Right hindlimb (tissue), 1 donor: ENCODE measurements at places on chromosomes 16 and 17.

GRCh38 chr16:2089706-2090480, 42.1 kb downstream of the TSC2 start:
- peak; percentile 55 for DNase-seq

- DNase-seq = no peak
Measured at GRCh38 chr17:57296231-57296630, 39.9 kb downstream of the MSI2 start.

- DNase-seq = no peak
Measured at GRCh38 chr17:79997011-79997660, 38.5 kb downstream of the TBC1D16 start.

DNA sequence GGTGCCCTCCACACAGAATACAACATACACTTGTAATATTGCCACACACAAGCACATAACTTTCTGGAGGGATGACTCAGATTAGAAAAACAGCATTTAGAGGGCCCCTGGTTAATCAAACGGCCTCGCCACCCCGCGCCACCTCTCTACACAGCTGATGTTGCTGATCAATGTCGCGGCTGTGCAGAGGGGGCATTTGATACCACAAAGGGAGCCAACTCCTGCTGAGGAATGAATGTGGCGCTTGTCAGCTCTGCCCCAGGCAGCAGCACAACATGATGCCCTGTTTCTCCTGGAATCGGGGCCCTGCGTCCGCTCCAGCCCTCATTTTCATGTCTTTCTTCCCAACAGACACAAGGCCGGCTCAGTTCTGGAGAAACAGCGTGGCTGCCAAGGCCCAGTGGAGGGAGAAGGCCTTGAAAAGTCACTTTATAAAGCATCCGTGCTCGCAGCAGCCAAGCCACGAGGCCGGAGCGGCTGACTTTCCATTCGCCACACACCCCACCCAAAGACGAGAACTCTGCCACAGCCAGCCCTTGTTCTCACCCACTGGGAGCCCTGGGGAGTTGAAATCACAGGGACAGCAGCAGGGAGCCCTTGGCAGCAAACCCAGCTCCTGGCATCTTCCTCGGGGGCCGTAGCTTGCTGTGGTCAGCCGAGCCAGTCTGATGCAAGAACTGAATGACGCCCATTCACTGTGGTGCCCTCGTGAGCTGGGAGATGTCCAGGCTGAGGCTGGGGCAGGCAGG, 65.6 kb downstream of the XYLT1 start:
- DNase-seq = peak; percentile 84

DNA sequence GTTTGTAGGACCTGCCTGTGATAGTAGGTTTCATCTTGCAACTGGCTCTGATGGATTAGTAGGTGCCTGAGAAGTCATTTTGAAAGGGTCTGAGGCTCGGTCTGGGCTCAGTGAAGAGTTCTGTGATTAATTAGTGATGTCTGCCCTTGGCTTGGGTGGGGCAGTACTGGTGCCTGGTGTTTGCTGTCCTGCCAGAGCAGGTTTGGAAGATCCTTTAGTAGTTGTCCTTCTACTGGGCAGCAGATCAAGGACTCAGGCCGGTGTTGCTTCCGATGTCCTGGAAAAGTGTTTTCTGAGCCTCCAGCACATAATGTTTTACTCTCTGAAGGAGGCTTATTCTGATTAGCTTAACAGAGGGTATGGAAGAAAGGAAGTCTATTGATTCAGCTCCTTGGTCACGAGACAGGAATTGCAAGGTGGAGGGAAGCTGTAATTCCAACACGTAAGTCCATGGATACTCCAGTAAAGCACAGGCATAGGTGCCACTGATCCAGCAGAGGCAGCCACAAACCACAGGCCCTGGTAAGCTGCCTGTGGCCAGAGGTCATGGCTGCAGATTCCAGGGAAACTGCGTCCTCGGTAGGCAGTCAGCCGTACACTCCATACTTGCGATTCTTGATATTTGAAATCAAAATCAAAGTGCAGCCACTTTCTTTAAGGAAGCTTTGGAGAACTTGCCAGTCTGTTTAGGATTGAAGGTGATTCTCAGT, 18.7 kb downstream of the HLF start:
- DNase-seq = peak; percentile 50

GRCh38 chr17:38617074-38617860, 11.5 kb upstream of the SRCIN1 start:
- DNase-seq = peak; percentile 44

DNA sequence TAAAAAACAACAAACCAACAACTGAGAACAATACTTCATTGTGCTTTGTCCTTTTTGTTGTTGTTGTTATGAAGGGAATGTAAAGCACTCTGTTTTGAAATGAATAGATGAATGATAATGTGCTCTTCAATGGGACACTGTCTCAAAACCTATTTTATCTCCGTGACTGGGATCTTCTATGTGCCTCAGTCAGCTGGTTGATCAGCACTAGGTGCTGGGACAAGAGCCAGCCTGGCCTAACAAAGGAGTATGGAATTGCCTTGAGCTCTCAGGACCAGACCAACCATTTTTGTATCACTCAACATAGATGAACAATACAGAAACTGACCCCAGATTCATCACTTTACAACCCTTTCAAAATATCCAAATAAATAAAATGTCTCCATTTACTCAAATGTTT, 440.2 kb downstream of the KCNJ2 start:
- DNase-seq = no peak

- no peak for DNase-seq
Measured at GRCh38 chr16:84810518-84811273, 9.1 kb upstream of the CRISPLD2 start.

- no peak for DNase-seq
Measured at GRCh38 chr17:29711588-29712385, 89.1 kb upstream of the CORO6 start.

GRCh38 chr16:11084876-11085485, 140.6 kb downstream of the CLEC16A start:
- DNase-seq = no peak

- DNase-seq = no peak
Measured at GRCh38 chr17:78601577-78602190, 24.5 kb upstream of the DNAH17 start.

DNA sequence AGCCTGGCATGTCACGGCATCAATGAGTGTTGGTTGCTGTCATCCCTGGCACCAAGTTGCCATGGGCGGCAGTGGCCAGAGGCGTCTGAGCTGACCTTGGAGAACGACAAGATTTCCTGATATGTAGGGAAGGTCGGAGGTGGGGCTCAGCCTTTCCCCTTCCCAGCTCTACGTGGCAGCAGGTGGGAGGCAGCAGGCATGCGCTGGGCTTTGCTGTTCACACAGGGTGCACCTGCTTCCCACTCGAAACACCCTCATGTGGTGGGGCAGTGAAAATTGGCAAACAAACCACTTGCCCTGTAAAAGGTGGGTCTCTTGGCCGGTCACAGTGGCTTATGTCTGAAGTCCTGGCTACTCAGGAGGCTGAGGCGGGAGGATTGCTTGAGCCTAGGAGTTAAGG, 12.3 kb upstream of the TFAP4 start:
- no peak for DNase-seq

- no peak for DNase-seq
Measured at GRCh38 chr17:17042851-17043460, 699 bp downstream of the MPRIP start.

GRCh38 chr17:82285141-82285540, 11.6 kb upstream of the CSNK1D start:
- DNase-seq = no peak

DNA sequence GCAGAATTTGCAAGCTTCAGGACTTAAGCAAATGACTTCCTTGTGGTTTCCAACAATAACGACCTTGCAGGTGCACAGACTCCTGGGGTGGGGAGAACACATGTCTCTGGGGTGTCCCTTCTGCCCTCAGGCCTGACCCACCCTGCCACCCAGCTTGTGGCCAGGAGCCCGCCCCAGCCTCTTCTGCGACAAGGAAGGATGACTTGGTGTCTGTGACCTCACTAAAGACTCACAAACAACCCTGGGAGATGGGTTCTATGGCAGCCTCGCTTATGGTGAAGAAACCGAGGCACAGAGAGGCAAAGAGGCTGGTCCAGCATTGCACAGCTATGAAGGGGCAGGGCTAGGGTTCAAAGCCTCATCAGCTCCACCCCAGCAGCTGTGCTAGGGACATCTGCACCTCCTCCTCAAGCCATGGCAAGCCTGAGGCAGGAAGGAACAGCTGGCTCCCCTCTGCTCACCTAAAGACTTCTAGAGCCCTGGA, 2.6 kb downstream of the ATP2A3 start:
- DNase-seq = no peak

DNA sequence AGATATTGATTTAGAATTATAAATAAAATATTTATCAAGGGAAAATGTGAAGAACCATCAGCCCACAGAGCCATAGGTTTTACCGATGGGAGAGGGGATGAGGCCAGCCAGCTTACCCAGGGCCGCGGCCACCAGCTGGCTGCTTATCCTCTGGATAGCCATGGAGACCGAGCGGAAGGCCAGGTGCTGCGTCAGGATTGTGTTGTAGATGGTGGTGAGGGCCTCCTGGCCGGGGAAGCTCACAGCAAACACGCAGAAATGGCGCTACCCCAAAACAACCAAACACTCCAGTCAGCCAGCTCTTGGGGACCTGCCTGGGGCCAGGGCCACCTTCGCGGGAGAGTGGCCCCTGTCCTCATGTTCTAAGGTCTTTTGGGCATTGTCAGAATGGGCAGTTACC, 97.8 kb downstream of the DNAH17 start:
- no peak for DNase-seq

- DNase-seq = no peak
Measured at GRCh38 chr16:77214411-77215138, 15.4 kb downstream of the SYCE1L start.

DNA sequence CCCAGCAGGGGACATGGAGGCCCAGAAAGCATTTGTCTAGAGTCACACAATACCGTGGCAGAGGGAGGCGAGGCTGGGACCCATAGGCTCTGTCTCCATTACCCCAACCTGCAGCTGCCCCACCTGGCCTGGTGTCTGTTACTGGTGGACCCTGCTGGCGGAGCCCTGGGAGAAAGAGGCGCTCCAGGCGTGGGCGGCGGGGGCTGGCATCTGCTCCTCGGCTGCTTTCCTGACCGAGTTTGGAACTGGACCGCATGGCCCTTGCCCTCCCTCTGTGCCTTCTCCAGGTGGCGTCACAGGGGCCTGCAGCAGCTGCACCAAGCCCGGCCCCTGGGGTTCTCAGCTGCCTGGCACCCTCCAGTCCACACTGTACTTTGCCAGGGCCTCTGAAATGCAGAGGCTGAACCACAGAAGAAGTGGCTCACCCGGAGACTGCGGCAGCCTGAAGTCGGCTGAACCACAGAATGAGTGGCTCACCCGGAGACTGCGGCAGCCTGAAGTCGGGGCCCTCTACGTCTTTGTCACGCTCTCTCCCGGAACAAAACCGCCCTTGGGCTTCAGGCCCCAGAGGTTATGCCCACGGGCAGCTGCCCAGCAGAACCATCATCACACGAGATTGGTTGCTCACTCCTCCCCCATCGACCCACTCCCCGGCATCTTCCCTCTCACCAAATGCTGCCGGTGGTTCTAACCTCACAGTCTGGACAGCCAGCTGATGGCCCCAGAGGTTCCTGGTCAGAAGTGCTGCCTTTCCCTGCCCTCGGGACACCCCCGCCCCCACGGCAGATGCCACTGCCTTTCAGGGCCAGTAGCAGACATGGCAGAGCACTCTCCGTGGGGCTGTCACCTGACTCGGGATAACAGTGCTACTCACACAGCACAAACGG, 20.2 kb downstream of the CBFA2T3 start:
- no peak for DNase-seq

- no peak for DNase-seq
Measured at GRCh38 chr17:13478326-13478830, 123.4 kb downstream of the HS3ST3A1 start.

GRCh38 chr17:74037320-74037719, 166.2 kb upstream of the RPL38 start:
- DNase-seq = peak; percentile 49

DNA sequence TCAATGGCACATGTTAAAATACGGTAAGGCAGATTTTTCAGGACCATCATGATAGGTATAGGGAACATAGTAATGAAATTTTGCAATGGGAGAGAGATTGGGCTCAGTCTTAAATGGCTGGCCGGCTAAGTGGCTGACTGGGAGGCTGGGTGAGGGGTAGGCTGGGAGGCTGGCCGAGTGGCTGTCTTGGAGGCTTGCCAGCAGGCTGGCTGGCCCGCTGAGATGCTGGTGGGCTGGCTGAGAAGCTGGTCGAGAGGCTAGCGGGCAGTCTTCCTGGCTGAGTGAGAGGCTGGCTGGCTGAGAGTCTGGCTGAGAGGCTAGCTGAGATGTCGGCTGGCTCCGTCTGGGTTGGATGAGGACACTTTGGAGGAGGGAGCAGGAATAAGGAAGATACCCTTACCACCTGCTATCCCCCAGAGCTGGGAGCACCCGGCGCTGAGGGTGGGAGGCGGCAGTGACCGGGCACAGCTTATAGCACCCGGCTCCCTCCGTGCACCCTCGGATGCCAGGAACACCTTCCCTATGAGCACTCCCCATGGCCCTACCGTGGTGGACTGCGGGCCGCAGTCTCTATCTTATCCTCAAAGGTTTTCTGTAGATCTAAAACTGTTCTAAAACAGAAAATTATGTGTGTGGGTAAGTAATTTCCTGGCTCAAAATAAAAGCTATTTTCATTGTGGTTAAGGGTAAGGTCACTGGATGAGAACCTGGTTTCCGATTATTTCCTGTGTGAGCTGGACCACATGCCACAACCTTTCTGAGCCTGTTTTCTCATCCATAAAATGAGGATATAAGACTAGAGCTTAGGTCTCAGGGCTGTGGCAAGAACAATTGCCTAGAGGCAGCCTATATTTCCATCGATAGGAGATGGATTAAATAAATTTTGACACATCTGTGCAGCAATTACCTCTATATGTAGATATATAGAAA, 34.5 kb upstream of the TMC5 start:
- peak; percentile 19 for DNase-seq
